ENCODE measurements at places on chromosomes 6 and 20. TPM values are rescaled to one million over a fixed set of nuclear protein-coding genes. Genes with fewer than 3 reads are reported as not detected.
A peak's percentile ranks its signal among the peaks of the same experiment; 100 is the strongest.

Gene AVP
- polyA plus RNA-seq = not detected

Gene RAB5IF
- 30.1 TPM for polyA plus RNA-seq

GRCh38 chr6:52416629-52417151, 3.5 kb upstream of the EFHC1 start:
- peak; percentile 68 for DNase-seq

DNA sequence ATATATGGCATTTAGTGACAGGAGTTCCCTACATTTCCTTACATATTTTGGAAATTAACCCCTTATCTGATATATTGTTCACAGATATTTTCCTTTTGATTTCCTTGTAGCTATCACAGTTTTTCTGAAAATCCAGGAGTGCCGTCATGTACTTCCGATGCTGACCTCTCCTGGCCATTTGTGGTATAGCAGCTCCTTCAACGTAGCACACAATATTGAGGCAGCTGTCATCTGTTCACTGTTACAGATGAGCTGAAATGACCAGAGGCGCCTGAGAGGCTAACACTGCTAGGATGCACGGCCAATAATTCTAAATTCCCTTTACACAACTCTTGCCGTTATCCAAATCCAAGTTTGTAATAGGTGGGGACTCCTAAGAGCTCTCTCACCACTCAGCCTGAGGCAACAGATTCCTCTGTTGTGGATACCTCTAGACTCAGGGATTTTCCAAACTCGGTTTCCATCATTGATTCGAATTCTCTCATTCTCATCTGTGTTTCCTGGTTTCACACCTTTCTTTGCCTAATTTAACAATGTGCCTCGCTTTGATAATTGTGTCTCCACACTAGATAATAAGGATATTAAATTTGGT, 53.0 kb downstream of the MMUT start:
- peak; percentile 76 for DNase-seq

DNA sequence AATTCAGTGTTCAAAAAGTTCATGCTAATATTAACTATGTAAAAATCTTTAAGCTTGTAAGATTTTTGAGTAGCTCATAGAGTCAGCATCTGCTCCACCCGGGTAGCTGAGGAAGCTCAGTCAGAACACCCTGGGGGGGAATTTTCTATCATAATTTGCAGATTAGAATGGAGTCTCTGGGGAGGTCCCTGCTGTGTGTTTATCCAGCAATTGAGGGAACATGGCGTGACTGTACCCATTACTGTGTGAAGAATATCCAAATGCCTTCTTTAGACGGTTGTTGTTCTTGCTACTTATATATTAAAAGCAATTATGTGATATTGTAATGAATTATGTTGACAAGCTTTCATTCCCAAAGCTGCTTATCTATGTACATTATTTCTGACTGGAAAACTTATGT, 64.8 kb downstream of the AIG1 start:
- no peak for DNase-seq

DNA sequence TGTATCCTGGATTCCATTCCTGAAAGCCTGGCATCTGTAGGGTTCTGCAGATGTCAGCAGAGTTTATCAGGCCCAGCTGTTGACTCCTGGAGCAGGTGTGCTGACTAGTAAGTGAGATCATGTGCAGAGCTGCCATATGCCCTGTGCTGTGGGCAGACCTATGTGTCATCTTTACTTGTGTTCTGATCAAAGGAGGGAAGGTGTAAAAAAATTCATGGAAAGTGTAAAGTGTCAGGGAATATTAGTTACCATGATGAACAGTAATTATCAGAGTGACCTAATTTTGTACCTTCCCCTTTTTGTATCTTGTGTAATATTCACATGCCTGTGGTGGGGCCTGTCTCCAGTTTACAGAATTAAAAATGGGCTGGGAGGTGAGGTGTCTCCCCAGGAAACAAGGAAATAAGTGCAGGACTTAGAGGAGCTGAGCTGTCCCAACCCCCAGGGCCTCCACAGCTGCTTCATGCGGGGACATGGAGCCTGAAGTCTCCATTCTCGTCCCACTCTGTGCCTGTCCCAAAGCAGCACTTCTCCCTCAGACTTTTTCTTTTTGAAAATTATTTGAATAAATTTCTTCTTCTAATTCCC, 148.2 kb upstream of the GGTLC1 start:
- no peak for DNase-seq

DNA sequence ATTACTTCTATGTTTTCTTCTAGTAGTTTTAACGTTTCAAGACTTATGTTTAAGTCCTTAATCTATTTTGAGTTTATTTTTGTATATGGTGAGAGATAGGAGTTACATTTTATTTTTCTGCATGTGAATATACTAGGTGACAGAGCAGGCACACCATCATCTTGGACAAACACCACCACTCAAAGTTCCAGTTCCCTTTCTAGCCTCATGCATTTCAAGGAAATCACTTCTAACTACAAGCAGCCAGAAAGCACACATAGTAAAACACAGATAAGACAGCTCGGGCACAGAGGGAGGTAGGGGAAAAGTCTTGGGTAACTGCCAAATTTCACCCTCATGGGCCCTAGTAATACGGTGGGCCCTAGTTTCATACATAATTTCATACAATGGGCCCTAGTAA, 609.4 kb upstream of the HS3ST5 start:
- DNase-seq = no peak

DNA sequence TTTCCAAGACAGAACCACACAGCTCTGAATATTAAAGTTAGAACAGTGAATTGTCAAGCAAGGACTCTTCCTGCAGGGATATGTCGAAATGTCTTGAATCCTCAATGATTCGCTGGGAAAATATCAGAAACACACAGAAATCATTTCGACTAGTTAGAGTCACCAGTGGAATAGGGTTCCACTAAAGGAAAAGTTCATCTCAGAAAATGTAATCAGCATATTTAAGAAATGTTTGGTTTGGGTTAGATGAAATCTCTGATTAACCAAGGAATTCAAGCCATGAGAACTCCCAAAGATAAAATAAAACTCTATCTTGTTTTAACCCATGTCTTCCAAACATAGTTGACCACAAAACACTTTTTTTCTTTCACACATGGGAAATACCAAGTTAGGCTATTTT, 621.0 kb upstream of the NRSN1 start:
- no peak for DNase-seq

DNA sequence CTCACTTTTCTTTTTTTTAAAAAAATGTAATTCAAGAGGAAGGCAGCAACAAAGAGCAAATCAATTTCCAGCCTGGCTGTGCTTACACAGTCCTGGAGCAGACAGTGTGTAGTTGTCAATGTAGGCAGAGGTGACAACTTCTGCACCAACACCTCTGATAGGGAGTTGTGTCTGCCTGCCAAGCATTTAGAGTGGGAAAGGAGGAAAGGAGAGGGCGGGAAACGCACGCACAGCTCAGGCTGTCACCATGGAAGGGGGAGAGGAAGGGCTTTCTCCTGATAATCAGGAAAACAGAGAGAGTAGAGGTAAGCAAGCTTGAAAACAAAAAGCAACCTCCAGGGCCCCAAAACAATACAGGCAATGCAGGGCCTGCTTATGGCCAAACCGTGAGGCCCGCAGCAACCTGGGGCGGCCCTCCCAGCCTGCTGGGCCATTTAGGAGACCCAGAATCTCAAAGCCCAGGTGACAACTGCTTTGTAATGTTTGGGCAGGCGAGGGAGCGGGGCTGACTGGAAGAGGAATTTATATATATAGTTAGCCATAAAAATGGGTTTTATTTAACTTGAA, 41.5 kb upstream of the GFOD1 start:
- no peak for DNase-seq

DNA sequence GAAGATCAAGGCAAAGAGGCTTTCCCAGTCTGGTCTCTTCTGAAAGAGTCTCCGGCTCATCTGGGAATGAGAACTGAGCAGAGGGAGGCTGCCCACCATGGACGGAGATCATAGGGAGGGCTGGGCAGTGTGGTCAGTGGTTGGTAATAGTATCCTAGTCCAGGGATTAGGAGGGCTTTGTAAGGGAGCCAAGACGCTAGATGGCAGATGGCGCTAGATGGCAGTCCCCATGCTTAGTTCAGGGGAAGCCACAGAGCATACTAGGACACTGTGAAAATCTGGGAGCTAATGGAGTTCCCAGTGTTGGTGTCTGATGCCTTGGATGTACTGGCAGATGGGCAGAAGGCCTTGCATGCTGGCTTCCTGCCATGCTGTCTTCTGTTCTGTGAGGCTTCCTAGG, 21.7 kb upstream of the DAAM2 start:
- DNase-seq = no peak

DNA sequence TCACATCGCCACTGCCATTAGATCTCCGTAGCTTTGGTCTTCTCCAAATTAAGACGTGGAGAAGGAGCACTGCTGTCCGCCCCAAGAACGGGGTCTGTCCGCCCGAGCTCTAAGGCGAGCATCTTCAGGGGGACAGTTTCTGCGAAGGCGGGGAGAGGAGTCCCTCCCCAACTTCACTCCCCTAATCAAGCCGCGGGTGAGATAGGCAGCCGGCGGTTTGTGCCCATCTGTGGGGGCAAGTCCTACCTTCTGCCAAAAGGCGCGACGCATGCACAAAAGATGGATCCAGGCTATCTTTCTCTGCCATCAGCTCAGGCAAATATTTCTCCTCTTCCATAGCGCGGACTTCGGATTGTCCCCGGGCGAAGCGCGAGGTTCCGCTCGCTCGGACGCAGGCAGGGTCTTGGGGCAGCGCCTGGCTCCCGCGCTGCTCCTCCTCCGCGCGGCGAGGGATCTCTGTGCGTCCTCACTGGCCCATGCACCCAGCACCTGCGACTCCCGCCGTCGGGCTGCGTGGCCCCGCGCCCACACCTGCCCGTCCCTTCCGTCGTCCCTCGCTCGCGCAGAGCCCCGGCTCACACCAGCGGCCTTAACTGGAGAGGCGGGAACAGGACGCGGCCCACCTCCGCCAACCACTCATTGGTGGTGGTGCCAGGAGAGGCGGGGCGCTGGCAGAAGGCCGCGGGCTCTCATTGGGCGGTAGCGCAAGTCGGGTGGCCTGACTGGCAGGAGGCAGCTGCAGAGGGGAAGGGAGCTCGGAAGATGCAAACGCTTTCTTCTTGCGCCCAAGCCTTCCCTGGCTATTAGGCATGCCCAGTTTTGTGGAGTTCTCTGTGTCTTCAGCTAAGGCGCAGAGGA, at the start of gene KHDRBS2:
TSS of gene KHDRBS2 (minus strand) at position 614 of the 858 bp plus-strand sequence.
- DNase-seq = peak; percentile 86

DNA sequence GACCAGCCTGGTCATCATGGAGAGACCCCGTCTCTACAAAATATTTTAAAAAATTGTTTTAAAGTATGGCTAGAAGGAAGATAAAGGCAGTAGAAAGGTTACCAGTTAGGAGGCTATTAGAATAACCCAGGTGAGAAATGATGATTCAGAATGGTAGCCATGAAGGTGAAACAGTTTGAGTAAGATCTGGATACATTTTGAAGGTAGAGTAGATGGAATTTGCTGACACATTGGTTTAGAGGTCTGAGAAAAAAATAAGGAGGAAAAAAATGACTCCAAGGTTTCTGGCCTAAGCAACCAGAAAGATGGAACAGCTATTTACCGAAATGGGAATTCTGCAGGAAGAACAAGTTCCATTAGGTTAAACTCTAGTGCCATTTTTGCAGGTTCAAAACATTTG, 167.9 kb upstream of the TAB2 start:
- DNase-seq = no peak

Measured in muscle of arm (tissue), 14 donors.